ENCODE measurements at places on chromosomes 13 and 19.

DNA sequence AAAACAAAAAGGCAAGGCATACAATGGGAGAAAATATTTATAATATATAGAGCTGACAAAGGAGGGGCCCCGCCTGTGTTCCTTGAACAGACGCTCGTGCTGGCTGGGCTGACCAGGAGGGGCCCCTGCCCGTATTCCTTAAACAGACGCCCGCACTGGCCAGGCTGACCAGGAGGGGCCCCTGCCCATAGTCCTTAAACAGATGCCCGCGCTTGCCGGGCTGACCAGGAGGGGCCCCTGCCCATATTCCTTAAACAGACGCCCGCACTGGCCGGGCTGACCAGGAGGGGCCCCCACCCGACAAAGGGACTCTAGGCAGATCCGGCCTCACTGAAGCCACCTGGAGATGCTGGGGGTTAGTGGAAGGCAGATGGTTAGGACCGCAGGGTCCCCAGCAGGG, 9.3 kb downstream of the ADPRHL1 start:
- peak; percentile 42 for DNase-seq

- no peak for DNase-seq
Measured at GRCh38 chr13:31755803-31756212, 16.5 kb downstream of the RXFP2 start.

DNA sequence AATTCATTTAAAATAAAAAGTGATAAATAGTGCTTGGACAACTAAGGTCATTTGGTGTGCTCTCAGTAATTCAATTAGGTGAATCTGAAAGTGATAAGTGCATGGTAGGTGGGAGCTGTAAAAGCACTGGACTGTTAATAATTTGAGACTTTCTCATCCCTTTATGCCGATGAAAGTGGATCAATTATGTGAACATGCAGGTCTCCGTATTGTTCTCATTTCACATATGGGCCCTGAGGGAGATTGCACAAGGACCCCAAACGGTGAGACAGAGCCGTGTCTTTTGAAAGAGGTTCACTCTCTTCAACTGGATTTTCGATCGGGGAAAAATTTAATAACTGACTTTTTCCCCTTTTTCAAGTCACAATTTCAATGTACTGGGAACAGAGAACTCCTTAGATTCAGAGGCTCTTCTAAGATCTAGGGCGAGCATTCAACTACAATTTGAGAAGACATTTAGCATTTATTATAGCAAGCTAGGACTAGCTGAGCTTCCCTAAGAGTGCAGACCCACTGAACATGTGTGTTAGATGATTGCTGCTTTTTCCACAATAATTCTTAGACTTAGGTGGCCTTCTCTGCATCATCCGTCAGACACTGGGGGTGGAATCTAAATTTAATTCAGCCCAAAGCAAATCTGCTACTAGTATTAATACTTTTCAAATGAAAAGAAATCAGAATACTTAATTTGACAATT, 347.6 kb downstream of the OXGR1 start:
- DNase-seq, result no peak

DNA sequence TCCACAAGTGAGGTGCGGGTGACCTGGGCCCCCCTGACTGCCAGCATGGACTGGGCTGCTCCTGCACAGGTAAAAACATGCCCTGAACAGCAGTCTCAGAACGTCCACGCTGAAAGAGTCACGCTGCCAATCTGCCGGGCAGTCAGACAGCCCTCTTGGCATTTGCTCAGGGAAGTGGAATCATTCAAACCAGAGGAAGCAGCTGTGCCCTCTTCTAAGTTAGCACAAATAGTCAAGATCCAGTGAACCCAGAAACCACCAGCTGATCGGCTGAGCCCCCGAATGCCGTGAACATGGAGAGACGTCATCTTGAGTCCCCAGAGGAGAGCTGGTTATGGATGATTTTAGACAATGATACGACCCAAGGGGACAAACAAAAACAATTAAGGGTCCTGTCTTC, 34.4 kb downstream of the KLF2 start:
- DNase-seq, result no peak

DNA sequence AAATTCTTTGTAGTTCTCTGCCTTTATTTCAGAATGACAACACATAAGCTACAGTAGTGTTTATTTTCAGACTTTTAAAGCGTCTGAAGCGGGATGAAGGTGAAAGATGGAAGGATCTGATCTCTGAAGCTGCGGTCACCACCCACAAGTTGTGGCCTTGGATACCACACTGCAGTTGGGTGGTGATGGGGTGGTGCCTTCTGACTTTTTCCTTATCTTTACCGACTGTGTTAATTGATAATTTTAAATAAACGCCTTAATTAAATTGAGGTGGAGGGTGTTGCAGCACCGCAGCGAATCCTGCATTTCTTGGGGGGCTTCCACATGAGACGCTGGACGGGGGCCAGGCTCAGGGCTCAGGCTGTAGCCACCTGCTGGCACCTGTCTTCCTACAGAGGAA, 1.3 kb downstream of the TFDP1 start:
- DNase-seq, result peak; percentile 59

DNA sequence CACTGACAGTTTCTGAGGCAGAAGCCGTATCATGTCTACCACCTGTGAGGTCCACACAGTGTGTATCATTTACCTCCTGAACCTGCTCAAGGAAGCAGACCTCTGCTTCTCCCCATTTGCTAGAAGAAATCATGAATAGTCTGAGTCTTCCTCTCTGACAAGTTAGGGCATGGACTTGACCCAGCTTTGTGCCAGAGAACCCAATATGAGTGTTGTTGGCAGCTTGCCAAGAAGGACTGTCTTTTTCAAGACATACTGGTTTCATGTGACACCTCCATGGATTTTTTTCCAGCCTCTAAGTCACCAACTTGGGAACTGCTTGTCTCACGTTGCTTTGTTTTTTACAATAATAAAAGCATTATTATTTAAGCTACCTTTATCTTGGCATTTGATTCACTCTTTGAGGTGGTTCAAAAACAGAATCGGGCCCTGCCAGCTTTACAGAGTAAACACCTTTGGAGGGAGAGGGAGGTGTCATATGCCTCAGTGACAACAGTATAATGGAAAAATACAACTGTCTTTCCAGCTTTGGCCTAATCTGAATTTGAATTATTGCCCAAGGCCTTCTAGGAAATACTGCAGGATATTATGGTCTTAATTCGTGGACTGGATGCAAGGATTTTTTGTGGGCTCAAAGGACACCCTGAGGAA, 9.6 kb downstream of the ZNF211 start:
- no peak for DNase-seq

GRCh38 chr13:50543782-50544181, 299.7 kb downstream of the DLEU7 start:
- DNase-seq, result no peak

DNA sequence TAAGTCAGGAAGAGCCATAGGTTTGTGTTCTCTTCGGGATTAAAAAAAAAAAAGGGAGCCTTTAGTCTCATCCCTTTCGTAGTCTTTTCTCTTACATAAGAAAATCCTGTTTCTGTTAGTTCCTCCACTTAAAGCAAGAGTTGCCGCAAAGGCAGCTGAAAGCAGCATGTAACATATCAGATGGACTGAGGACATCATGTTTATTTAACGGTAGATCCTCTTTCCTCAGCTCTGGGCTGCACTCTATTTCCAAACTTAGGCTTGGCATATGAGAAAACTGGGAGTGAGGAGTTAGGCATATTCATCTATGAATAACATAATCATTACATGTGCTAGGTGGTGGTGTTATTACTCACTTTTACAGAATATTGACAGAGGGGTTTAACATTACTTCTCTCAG, 391.2 kb downstream of the KLF12 start:
- no peak for DNase-seq

DNA sequence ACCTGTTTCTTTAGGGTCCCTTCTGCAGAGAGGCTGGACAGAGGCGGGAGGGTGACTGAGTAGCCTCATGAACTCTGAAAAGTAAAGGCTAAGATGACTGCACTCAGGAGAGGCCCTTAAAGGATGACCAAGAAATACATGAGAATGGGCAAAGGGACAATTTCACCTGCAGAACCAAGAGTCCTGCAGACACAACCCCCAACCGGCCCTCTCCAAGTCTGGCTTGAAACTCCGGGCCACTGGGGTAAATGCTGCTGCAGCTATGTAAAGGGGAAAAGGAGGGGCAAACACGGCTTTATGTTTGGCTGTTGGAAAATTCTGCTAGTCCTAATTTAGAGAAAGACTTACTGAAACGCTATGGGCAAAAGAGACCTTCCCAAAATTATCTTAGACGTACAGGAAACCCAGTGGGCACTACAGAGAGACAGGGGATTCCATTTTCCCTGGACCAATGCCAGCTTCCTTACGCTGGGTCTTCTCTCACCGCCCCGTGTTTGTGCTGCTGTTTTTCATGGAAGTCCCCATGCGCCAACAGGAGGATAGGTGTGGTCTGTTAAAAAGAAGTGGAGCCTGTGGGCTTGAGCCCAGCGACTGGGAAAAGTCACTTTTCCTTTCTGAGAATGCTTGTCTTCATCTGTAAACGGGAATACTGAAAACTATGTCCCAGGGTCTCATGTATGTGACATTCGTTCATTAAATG, 10.6 kb downstream of the COL4A2 start:
- DNase-seq, result no peak

GRCh38 chr19:32168606-32169005, 176.8 kb upstream of the ZNF507 start:
- peak; percentile 13 for DNase-seq

GRCh38 chr19:55091955-55092354, 16.3 kb downstream of the EPS8L1 start:
- DNase-seq, result no peak

GRCh38 chr13:113016526-113017295, 47.7 kb downstream of the MCF2L start:
- no peak for DNase-seq

- peak; percentile 40 for DNase-seq
Measured at GRCh38 chr19:33444562-33445441, 71.3 kb downstream of the CEBPG start.

DNA sequence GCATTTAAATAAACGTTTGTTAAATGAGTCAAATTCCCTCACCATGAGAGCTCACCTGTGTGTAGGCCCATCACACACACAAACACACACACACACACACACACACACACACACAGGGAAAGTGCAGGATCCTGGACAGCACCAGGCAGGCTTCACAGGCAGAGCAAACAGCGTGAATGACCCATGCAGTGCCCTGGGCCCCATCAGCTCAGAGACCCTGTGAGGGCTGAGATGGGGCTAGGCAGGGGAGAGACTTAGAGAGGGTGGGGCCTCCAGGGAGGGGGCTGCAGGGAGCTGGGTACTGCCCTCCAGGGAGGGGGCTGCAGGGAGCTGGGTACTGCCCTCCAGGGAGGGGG, 8.5 kb upstream of the CEACAM5 start:
- peak; percentile 34 for DNase-seq

DNA sequence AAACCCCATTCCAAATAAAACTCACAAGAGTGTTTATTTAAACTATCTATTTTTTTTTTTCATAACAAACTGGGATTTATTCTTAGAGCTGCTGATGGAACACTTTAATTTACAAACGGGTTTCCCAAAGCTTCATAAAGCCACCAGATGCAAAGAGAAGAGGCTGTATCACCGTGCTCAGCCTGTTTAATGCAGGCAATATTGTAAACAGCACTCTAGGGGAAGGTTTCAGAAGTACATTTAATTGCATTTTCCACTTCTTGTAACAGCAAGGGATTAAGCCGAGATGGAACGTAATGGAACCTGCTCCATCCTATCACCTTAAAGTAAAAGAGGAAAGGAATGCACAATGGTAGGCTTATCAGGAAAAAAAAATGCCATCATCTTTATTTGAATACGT, 550.6 kb upstream of the ARGLU1 start:
- DNase-seq, result no peak

DNA sequence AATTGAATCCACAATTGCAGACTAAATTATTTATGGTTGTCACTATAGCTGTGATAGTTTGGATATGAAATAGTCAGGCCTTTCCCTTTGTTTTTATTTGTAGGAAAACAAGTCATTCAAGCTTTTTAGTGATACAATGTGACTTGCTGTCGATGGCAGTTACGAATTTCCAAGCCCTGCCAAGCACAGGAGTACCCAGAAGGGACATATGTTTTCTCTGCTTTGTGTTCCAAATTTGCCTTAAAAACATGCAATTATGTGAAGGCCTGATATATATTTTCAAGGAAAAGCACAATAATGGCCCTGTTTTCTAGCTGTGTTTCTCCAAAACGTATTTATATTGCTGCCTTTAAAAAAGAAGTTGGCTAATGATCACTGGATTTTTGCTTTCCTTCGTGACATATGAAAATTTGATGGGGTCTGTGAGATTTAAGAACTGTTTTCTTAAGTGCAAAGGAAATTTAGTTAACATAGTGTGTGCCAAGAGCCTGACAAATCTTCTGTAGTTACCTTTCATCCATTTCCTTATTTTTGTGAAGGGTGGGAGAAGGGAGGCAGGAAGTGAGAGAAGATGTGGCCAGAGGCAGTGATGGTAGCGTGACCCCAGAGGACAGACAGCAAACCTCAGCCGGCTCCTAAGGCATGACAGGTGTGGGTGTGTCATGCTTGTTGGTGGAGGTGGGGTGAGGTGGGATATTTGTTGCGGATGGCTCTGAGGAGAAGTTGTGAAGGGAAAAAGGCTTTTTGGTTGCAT, 79.6 kb downstream of the TEX26 start:
- DNase-seq, result no peak

- DNase-seq, result no peak
Measured at GRCh38 chr19:1849886-1850398, 1.7 kb upstream of the REXO1 start.

- peak; percentile 80 for DNase-seq
Measured at GRCh38 chr19:16077984-16078758, 1.9 kb downstream of the TPM4 start.

GRCh38 chr13:112260108-112261055, 115.8 kb upstream of the SPACA7 start:
- no peak for DNase-seq

DNA sequence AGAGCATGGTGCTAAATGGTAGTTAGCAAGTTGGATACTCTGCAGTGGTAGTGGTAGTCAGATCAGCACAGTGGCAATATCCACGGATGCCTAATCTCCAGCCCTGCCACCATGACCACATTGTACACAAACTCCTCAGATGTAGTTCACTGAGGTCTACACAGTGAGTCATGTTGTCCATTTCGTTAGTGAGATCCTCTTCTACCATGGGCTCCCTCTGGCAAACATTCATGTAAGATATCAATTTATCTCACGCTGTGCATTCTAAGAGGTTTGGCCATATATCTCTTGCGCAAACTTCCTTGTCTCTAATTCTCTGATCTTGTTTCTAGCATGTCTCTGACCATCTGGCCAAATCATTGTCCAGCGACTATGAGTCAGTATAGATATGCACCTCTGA, 58.2 kb downstream of the POLR1D start:
- no peak for DNase-seq

DNA sequence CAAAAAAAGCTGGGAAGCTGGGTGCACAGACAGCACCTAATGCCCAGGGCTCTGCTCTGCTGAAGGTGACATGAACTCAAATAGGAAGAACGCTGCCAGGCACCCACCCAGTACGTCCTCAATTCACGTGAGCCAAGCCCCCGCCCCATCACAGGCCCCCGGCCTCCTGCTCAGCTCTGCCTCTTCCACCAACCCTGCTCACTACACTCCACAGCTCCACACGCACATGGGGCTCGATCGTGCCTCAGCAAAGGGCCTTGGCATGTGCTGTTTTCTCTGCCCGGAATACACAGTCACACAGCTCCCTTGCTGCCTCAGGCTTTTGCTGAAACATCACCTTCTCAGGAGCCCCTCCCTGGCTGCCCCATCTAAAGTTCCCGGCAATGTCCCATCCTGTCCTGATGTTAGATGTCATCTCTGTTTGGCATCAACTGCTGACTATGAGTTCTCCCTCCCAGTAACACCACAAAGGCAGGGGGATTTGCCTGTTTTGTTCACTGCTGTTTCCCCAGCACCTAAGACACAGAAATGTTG, 2.3 kb downstream of the ATP13A1 start:
- peak; percentile 40 for DNase-seq
